Progenitor cell of endocrine pancreas (in vitro differentiated cells): ENCODE measurements at places on chromosomes 3 and 15.

GRCh38 chr3:56980798-56981390 is 79.6 kb upstream of the SPATA12 start:
- no peak for DNase-seq

GRCh38 chr15:87522997-87523396 is 733.5 kb downstream of the NTRK3 start:
- DNase-seq, result no peak

GRCh38 chr3:10883478-10884234 is 67.6 kb downstream of the SLC6A11 start:
- DNase-seq, result no peak

DNA sequence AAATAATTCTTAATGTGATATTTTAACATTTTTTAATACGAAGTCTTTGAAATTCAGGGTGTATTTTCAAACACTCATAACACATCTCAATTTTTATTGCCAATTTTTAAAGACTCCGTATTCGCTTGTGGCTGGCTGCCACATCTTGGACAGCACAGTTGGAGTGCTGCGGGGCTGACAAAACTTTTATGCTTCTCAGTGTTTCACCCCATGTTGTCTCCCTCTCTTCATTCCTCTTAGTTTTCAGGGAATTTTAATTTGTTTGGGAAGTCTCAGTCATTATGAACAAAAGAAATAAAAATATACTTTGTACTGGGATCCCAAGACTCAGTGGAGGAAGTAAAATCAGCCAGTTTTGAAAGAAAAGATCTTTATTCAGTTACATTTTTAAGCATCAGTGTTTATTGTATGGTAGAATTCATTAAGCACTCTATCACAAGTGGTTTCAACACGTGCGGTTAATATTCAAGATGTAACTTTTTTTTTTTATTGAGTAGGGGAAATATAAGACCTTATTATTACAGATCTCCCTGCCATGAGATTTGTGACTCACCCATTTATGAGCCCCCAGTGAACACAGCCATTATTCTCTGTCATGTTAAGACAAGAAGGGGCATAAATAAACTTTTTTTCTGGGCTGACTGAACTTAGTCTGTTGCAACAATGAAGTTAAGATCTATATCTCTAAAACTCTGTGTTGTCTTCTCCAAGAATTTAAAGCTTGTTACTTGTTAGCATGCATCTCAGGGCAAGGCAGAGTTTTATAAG is 26.8 kb downstream of the KAT2B start:
- DNase-seq, result no peak

GRCh38 chr3:48694610-48695392 is 9.1 kb upstream of the NCKIPSD start:
- DNase-seq, result no peak

DNA sequence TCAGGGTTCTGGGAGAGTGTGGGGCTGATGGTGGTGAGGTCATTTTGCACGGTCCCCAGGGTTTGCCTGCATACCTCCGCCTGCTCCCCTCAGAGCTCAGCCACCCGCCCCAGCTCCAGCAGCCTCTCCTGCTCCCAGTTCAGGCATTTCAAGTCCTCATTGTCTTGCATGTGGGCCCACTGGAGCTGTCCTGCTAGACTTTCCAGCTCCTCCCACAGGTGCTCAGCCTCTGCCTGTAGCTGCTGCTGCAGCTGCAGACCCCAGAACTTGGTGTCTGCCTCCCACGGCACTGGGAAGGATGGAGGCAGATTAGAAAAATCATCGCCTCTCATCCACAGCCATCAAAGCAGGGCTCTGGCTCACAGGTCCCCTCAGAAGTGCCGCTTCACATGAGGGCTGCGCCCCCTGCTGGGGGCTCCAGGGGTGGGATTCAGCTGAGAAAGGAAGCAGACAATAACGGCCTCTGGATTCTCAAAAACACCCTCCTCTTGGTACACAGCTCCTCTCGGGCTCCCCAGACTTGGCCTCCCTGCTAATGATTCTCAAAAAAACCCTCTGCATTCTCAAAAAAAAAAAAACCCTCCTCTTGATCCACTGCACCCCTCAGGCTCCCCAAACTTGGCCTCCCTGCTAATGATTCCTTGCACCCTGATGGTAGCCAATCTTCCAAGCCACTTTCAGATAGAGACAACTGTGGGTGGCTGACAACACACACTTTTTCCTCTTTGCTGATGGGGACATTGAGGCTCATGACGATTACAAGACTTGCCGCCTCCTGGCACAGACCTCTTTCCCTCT is 89.3 kb upstream of the C2CD4B start:
- peak; percentile 78 for DNase-seq

DNA sequence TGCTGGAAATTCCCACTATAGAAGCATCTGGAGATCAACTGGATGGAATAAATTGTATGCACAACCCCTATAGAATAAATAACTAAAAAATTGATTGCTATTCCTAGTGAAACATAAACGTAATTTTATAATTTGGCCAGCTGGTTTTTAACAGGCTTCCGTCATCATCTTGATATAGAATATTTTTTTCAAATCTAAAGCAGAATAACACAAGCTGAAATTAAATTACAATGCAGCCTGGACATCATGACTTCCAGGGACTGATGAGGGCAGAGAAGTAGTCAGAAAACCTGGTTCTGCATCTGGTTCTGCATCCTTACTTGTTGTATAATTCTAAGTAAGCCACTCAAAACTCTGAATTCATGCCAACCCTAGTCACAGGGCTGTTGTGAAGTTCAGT is 146.1 kb downstream of the MEX3B start:
- DNase-seq, result no peak

DNA sequence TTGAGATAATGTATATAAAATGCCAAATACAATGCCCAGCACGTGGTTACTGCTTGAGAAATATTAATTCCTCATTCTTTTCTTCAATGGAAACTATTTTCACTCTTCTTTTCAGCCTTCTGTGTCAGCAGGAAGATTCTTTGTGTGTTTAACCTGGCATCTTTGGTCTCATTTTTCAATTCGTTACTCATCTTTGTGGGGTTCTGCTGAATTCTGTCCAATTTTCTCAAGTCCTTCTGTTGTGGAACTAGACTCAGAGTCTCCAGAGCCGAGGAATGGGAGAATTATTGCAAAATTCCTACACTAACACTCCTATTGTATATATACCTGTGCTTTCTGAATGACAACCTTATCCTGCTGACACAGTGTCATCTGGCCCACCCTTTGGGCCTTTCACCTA is 96.8 kb upstream of the RGMA start:
- no peak for DNase-seq

DNA sequence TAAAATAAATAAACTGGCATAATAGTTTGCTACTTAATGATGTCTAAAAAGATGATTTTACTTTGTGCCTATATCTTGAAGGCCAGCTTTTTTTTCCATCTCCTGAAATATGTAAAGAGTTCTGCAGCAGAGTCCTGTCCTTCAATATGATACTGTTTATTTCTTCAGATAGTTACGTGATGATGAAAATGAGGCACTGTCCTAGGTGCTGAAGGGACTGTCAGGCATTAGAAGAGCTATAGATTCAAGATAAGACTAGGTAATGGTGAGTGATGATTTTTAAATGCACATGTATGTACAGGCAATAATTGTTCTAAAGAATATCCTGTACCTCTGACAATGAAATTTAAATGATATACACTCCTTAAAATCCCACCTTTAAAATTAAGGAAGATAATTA is 326.9 kb upstream of the DNAJC19 start:
- no peak for DNase-seq

DNA sequence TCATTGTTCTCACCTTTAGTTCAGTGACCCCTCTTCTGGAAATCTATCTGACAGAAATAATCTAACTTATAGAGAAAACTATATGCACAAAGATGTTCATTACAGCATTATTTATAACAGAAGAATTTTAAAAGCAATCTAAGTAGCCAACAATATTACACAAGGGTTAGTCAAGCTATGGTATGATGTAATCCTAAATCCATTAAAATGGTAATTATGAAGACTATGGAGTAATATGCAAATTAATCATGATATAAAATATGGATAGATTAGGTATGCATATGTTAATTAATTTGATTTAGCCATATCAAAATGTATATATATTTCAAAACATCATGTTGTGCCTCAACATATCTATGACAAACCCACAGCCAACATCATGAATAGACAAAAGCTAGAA is 17.7 kb upstream of the HERC1 start:
- no peak for DNase-seq

DNA sequence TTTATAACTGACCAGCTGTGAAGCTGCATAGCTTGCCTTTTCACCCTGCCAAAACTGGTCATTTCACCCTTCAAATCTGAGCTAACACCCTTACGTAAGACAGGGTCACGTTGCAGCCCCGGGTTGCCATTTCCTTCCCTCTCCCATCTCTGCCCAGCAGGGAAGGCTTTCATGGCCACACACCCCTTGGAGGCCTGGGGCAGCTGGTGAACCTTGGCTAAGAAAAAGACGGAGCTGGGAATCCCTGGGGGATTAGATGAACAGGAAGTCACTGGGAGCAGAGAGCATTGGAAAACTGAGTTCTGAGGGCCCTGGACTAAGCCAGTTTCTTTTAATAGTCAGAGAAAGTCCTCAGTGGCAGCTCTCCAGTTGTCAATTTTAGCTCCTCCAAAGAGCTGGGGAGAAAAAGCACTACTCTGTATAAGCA is 67.8 kb downstream of the TTC23 start:
- DNase-seq, result no peak

- no peak for DNase-seq
Measured at GRCh38 chr3:179045719-179046402, 25.7 kb downstream of the ZMAT3 start.

DNA sequence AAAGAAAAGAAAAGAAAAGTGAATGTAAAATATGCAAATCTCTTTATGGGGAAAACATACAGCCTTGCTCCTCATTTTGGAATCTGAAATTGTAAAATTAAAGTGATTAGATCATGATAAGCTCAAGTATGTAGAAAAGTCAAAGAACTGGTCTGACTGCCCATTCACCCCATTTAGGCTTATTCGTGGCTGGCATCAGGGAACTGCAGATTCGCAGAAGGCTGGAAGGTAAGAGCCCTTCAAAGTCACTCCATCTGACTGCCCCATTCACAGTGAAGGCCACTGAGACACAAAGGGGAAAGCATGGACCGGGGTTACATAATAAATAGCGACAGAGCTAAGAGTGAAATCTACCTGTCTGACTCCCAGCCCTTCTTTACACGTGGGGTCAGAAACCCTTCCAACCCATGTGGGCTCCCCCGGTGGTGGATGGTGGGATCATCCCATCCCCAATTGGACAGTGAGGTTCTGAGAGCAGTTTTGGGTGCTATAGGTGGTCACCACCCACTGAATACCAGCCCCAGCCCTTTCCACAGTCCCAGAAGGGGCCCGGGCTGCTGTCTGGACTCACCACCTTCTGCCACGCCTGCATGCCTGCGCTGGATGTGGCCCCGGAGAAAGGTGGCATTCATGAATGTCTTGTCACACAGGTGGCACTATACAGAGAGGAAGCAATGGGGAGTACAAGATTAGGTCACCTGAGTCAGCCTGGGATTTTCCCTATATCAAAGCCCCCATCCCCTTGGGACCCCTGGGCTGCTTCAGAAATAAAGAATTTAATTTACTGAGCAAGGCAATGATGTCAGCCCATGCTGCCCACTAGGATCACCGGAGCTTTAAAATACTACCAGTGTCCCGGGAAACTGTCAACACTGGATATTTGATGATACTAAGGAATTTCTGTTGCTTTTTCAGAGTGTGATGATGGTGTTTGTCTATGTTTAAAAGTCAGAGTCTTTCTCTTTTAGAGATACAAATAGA is 17.9 kb downstream of the DZIP1L start:
- no peak for DNase-seq

- DNase-seq, result no peak
Measured at GRCh38 chr15:45180201-45180600, 7.6 kb downstream of the SHF start.

DNA sequence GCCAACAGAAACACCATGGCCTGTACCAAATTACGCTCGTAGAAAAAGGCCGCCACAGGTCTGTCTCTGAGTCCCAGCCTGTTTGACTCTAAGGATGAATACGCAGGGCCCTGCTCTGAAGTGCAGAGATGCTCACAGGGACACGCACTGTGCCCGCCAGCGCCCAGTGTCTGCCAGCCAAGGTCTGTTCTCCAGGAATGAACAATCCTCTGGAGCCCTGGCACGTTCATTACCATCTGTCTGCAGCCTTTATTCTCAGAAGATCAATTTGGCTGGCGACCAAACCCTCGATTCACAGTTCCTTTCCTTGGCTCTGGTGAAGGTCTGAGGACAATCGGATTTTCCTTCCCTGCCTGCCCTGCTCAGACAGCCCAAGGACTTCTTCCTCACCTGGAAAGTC is 66.3 kb downstream of the NIPA2 start:
- no peak for DNase-seq

DNA sequence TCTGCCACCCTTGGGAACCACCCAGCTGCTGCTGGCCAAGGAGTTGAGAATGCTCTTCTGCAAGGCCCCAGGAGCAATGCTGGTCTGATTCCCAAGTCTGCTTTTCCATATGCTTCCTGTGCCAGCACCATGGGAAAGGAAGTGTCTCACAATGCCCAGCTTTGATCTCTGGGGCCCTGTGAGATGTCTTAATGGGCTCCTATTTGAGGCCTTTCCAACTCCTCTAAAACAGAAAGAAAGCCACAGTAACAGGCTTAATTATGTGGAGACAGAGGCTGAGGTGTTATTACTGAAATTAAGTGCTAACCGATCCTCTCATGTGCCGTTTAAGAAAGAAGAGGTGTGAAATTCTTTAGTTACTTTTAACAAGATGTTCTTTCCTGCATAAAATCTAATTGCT is 4.5 kb downstream of the EOGT start:
- no peak for DNase-seq

- DNase-seq, result no peak
Measured at GRCh38 chr3:77815467-77815866, 775.6 kb downstream of the ROBO2 start.

DNA sequence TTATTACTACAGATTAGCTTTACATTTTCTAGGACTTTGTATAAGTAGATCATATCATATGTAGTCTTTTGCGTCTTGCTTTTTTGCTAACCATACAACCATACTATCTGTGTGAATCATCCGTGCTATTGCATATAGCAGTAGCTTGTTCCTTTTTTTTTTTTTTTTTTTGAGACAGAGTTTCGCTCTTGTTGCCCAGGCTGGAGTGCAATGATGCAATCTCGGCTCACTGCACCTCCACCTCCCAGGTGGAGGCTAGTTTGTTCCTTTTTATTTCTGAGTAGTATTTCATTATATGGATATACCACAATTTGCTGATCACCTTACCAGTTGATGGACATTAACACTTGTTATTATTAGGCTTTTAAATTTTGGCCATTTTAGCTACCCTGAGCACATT is 54.5 kb upstream of the TBL1XR1 start:
- DNase-seq, result no peak

DNA sequence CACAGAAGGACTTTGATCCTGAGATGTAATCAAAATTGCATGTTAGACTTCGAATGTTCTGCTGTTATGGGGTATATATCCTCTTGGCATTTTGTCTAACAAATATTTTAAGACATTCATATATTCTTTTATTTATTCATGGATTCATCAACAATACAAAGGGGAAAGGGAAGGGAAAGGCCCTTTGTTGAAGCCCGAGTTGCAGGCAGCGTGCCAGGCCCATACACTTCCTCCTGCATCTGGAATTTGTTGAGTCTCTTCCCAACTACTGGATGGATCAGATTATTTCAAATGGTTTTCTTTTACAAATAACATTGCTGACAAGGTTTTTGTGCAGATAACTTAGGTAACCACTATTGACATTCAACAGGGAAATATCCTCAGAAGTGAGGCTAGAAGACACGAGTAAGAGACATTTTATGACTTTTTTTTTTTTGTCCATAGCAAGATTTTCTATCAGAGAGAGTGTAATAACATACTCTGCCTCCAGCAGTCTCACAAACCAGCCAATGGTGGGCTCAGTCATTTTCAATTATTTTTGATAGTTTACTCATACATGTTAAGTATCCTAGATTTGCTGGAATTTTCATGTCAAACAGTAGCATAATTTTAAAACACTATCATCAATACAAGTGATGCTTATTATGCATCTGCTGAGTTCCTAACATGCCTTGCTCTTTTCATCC is 94.3 kb downstream of the RPL39L start:
- no peak for DNase-seq
